ENCODE measurements at places on chromosomes 3 and 15. TPM values are rescaled to one million over a fixed set of nuclear protein-coding genes. Genes with fewer than 3 reads are reported as not detected.

HDAC11 gene
- total RNA-seq: 14.8 TPM

C3orf80 gene
- not detected for total RNA-seq

DNA sequence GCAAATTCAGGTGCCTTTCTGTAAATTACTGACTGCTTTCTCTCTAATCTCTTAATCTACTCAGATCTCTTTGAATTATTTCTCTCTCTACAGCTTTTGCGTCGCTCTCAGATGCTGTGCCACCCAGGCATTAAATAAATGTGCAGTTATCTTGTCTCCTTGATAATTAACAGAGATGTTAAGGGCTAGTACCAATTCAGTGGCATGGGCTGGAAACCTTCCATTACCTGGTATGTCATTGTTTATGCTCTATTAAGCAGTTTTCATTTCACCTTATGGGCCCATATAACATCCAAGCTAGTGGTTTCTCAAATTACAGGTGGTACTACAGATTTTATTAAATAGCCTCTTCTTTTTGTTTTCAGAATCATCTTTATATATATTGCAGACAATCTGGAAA, 66.0 kb downstream of the PEX5L start:
- no peak for DNase-seq

DNA sequence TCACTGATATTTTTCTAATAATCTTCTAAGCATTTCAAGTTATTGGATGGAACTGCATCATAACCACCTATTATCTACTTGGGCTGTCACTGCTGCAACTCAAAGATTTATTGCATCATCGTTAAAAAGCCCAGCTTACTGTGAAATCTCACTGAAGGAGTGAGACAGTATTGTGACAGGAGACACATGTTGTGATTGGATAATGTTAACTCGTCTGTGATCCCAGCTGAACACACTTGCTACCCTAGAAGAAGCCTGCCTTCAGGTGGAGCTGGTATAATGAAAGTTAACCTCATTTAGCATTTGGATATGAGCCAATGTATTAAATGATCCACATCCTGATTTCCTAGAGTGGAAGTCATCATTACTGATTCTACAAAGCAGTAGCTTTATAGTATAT, 138.1 kb downstream of the MAP2K5 start:
- DNase-seq: no peak

DNA sequence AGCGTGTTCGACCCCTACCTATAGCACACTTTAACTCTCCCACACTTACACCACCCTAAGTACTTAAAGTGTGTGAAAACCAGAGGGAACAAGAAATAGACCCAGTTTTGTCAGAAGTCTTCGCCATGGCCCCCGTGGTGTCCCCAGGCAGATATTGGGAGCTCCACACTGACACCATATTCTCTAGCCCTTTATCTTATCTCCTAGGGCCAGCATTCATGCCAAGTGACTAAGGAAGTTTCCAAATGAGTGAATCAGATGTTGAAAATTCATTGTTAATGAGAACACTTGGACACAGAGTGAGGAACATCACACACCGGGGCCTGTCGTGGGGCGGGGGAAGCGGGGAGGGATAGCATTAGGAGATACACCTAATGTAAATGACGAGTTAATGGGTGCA, 31.8 kb downstream of the P3H2 start:
- DNase-seq: no peak

LEKR1 gene
- total RNA-seq: 0.18 TPM

GRAMD1C gene
- total RNA-seq: 21.7 TPM

- no peak for DNase-seq
Measured at GRCh38 chr15:57596978-57597377, 5.3 kb downstream of the MYZAP start.

- DNase-seq: no peak
Measured at GRCh38 chr3:32326795-32327194, 64.9 kb upstream of the CMTM7 start.

- DNase-seq: peak; percentile 15
Measured at GRCh38 chr3:150495563-150496168, 50.6 kb downstream of the SERP1 start.

GRCh38 chr3:194203482-194204041, 67.6 kb downstream of the HES1 start:
- DNase-seq: no peak

GRCh38 chr3:52535411-52536111, 844 bp upstream of the UQCC5 start:
- DNase-seq: peak; percentile 4
